ENCODE measurements at places on chromosomes 6 and 20.
A peak's percentile ranks its signal among the peaks of the same experiment; 100 is the strongest.

DNA sequence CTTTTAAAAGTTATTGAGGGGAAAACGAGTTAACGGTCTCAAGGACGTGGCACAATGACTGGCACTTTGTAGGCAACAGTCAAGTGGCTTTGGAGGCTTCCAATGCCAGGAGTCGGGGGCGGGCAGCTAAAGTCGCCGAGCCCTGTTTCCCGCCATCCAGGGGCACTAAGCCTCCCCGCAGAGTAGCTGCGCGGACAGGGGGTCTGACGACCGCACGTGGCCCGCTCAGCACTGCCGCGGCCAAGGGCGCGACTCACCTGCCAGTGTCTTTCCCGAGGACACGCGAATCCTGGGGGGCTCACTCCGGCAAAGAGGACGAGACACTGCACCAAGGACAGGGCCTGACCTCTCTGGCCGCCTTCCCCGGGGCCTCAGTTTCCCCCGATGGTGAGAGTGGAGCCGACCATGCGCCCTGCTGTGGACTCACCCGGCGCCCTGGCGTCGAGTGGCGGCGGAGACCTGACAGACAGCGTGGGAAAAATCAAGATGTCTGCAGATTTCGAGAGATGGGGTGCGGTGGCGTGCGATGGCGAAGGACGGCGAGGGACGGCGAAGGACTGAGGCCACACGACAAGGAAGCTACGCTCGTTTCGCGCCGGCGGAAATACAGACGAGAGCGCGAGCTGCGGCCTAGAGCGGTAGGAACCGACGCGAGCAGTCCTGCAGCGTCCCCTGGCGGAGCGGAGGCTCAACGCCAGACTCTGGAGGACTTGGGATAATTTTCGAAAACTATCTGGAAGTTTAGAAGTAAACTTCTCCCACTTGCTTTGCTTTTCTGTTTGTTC lies at the start of gene SNHG17:
Gene SNHG17 (minus strand): TSS at position 559 of the 785 bp plus-strand sequence.
- H3K27me3 ChIP-seq, result no peaks in the 10 kb centered on the region
- peak within 1 kb of the TSS; percentile 37 for H3K27ac ChIP-seq
- H3K4me1 ChIP-seq, result peaks cover 23% of the 10 kb centered on the region

DNA sequence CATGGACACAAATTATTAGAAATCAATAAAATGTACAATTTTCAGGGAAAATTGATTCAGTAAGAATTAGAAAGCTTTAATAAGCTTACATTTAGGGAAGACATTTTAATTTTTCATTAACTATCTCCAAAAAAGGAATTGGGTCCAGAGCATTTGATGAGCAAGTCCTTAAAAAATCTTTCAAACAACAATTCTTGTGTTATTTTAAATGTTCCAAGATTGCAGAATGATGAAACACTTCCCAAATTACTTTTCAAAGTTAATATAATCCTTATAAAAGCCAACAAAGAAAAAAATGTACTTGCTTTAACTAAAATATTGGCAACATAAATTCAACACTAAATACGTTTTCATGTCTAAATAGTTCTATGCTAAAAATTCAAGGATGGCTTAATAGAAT lies 102.0 kb downstream of the ADAT2 start:
- H3K27me3 ChIP-seq, result no peaks in the 10 kb centered on the region
- no peaks in the 10 kb centered on the region for H3K4me1 ChIP-seq
- no peak overlapping the region for H3K27ac ChIP-seq
- H3K4me3 ChIP-seq, result no peak overlapping the region

- peaks cover 21% of the 10 kb centered on the region for H3K4me1 ChIP-seq
- no peak overlapping the region for H3K27ac ChIP-seq
- DNase-seq, result peak; percentile 64
- no peak overlapping the region for H3K4me3 ChIP-seq
- no peaks in the 10 kb centered on the region for H3K27me3 ChIP-seq
Measured at GRCh38 chr20:4697189-4697830, 24.4 kb upstream of the PRND start.

- no peaks in the 10 kb centered on the region for H3K36me3 ChIP-seq
- no peak overlapping the region for H3K27ac ChIP-seq
- H3K27me3 ChIP-seq, result no peaks in the 10 kb centered on the region
Measured at GRCh38 chr6:155171747-155172449, 91.9 kb upstream of the CLDN20 start.

DNA sequence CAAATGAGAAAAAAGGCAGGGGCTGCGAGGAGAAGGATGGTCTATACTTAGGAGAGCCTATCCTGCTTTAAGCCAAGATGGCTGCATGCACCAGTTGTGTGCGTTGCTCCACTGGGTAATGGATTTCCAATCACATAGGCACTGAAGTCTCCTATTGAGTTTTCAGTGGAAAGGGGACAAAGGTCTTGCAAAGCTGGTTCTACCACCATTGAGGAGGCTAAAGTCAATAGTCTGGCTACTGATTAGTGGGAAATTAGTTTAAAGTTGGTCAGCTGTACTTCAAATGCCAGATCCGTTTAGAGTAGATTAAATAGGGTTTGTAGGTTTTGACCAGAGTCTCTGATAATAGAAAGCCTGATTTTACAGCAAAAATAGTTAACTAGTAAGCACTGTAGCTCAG lies 104.9 kb downstream of the SESN1 start:
- no peaks in the 10 kb centered on the region for H3K4me1 ChIP-seq
- no peaks in the 10 kb centered on the region for H3K27me3 ChIP-seq
- H3K4me3 ChIP-seq, result no peak overlapping the region

GRCh38 chr6:35088281-35089215 lies 52.6 kb downstream of the TCP11 start:
- H3K36me3 ChIP-seq, result peaks cover 44% of the 10 kb centered on the region
- H3K27ac ChIP-seq, result no peak overlapping the region
- H3K4me1 ChIP-seq, result peaks cover 31% of the 10 kb centered on the region
- H3K27me3 ChIP-seq, result no peaks in the 10 kb centered on the region
- DNase-seq, result no peak

Data from vagina (tissue), 2 donors.